CD4-positive, alpha-beta T cell treated with Interleukin-17A for 1 hour (primary cell): ENCODE measurements at places on chromosomes 3 and 15.

DNA sequence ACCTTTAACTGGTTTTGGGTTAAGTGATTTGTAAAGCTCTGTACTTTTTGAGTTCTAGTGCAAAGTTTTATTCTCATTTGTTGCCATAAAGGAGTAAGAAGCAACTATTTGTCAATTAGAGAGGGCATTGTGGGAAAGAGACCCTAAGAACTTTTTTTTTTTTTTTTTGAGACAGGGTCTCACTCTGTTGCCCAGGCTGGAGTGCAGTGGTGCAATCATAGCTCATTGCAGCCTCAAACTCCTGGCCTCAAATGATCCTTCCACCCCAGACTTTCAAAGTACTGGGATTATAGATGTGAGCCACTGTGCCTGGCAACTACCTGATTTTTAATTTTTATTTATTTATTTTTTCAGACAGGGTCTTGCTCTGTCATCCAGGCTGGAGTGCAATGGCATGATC lies 4.9 kb downstream of the CHP1 start:
- no peak for DNase-seq

DNA sequence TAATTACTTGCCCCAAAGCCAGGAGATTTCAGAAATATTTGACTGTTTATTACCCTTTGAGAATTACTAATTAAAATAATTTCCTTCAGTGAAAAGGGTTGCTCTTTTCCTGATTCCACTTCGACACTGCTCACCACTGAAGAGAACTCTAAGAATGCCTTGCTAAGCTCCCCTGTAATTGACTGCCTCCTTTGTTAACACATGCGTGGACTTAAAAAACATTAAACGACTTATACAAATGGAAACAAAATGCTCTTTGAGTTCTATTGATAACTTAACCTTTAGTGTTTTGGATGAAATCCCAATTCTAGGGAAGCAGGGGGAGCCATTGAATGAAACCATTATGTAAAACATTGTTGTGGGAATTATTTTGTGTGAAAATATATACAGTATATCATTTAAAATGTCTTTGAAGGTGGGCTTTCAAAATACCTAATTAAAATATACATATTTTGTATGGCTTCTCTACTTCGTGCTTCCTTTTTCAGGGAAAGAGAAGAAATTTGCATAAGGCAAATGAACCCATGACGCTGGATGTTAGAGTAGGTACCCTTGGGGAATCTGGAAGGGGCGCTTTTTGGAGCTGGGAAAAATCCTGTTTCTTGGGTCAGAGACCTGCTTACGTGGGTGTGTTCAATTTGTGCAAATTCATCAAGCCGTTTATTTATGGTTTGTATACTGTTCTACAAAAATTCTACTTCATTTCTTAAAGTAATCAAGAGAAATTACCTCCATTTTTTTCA lies 64.2 kb downstream of the WWTR1 start:
- DNase-seq = no peak

DNA sequence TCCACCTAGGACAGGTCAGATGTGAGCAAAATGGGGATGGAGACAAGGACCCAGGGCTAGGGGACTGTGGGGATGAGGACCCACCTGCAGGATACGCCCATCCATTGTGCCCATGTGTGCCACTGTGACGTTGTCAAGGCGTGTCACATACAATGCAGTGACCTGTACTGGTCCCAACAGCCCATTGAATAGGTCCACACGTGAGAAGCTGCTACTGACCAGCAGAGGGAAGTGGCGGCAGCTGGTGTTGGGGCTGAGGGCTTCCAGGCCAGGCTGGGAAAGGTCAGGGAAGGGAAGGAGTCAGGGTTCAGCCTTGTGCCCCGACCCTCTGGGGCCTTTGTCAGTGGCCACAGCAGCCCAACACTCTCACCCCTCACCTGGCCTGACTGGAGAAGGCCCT lies 4.7 kb downstream of the MST1R start:
- DNase-seq = no peak

DNA sequence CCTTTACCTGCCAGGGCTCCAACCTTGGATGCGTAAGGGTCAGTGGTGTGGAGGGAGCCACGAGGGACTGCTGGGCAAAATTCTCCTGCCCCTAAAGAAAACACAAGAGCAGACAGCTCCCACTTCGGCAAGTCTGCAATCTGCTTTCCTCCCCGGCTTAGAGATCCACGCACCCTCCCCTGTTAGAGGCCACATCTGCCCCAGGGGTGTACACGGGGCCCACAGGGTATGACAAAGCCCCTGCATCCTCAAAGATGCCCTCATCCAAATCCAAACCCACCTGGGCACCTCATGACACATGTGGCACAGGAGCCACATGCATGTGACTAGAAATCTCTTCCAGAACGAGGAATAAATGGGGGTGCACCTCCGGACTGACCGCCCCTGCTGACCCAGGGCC lies 25.5 kb downstream of the ZXDC start:
- no peak for DNase-seq

- no peak for DNase-seq
These were observed 2.2 kb downstream of the AADAC start for GRCh38 chr3:151816091-151816604.

DNA sequence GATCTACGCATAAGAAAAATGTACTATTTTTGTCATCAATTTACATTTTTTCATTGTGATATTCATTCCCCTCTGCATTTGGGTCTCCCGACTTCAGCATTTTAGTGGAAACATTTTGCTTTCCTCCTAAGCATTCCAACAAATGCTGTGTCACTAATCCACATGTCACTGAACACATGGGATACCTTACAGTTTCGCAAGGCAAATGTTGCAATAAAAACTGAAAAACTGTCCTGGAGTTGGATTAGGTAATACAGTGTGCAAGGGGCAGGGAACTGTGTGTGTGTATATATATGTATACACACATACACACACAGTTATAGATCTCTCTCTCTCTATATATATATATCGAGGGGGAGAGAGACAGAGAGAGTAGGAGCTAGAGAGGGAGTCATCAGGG lies 632.2 kb downstream of the MAGI1 start:
- DNase-seq = no peak

GRCh38 chr3:6921066-6921465 lies 60.2 kb downstream of the GRM7 start:
- DNase-seq = no peak

- DNase-seq = no peak
These were observed 17.0 kb downstream of the ILDR1 start for GRCh38 chr3:122004991-122005565.

DNA sequence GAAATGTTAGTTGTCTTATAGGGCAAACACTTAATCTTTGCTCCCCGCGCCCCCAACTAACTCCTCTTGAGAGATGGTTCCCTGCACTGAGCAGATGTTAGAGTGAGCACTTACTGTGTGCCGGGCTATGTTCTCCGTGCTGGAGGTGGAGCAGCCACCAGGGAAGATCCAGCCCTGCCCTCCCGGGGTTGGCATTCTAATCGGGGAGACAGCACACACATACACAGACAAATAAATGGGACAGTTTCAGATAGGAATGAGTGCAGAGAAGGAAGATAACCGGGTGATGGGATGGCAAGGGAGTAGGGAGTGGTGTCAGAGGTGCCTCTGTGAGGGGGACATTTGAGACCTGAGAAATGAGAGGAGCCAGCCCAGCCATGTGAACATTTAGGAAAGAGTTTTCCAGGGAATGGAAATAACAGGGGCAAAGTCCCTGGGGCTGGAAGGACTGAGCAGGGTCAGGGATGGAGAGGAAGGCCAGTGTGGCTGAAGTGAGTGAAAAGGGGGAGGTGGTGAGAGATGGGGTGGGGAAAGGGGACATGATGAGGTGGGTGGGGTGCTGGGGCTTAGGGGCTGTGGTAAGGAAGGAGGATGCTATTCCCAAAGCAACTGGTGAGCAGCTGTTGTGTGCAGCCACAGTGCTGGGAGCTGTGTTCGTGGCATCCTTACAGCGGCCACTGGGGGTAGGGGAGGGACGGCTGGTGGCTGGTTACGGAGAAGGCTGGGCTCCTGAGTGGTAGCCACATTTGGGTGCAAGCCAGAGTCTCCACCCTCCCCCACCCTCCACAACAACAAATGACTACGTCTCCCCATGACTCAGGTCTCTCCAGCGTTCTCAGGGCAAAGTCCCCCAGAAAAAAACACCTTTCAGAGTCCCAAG lies 15.4 kb upstream of the FGD5 start:
- no peak for DNase-seq

- no peak for DNase-seq
These were observed 452.8 kb upstream of the THBS1 start for GRCh38 chr15:39127925-39128617.

- no peak for DNase-seq
These were observed 108.8 kb upstream of the RAD18 start for GRCh38 chr3:9071936-9072666.

- DNase-seq = peak; percentile 31
These were observed 32.5 kb upstream of the ZNF445 start for GRCh38 chr3:44510000-44510368.

- peak; percentile 51 for DNase-seq
These were observed 205.0 kb downstream of the LPP start for GRCh38 chr3:188358787-188359493.

- no peak for DNase-seq
These were observed 64.3 kb downstream of the KLF13 start for GRCh38 chr15:31390777-31391486.

DNA sequence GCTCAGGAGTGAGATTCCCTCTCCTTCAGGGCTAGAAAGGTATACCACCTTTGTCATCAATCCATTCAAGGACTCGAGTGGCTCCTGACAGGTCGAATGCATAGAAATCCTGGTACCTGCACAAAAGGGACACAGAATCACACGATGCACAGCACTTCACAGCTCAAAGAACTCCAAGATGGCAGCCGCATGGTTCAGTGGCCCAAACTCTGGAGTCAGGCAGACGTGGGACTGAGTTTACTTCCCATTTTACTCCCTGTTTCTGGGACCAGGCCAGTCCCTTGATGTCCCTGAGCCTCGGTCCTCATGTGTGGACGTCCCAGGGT lies 536 bp downstream of the WDR73 start:
- no peak for DNase-seq

GRCh38 chr15:96870580-96870979 lies 540.1 kb downstream of the NR2F2 start:
- no peak for DNase-seq
